Stimulated activated naive B cell treated with anti-CD40 and anti-IgM and Interleukin-4, amounts not matched to agents 10 μg/mL and 1 μg/mL and 100 μg/mL, for 72 hours (primary cell): ENCODE measurements at places on chromosomes 5 and 9.
A peak's percentile ranks its signal among the peaks of the same experiment; 100 is the strongest.

GRCh38 chr5:87229780-87230179, 37.9 kb upstream of the RASA1 start:
- no peak overlapping the region for H3K4me3 ChIP-seq
- no peaks in the 10 kb centered on the region for H3K36me3 ChIP-seq
- H3K4me1 ChIP-seq, result peaks cover 9% of the 10 kb centered on the region
- H3K27ac ChIP-seq, result no peak overlapping the region
- H3K27me3 ChIP-seq, result no peaks in the 10 kb centered on the region

- peaks cover 7% of the 10 kb centered on the region for H3K36me3 ChIP-seq
- no peaks in the 10 kb centered on the region for H3K27me3 ChIP-seq
- no peak overlapping the region for H3K4me3 ChIP-seq
- H3K27ac ChIP-seq, result peak overlapping the region; percentile 38
- DNase-seq, result peak; percentile 42
- peaks cover 18% of the 10 kb centered on the region for H3K4me1 ChIP-seq
These were observed 29.8 kb upstream of the HMCN2 start for GRCh38 chr9:130235558-130236435.

GRCh38 chr5:6737043-6737941, 24.1 kb downstream of the TENT4A start:
- no peaks in the 10 kb centered on the region for H3K27me3 ChIP-seq
- peaks cover 73% of the 10 kb centered on the region for H3K36me3 ChIP-seq
- peak overlapping the region; percentile 71 for H3K4me3 ChIP-seq
- DNase-seq, result peak; percentile 65
- H3K27ac ChIP-seq, result peak overlapping the region; percentile 93
- H3K4me1 ChIP-seq, result peaks cover 54% of the 10 kb centered on the region

DNA sequence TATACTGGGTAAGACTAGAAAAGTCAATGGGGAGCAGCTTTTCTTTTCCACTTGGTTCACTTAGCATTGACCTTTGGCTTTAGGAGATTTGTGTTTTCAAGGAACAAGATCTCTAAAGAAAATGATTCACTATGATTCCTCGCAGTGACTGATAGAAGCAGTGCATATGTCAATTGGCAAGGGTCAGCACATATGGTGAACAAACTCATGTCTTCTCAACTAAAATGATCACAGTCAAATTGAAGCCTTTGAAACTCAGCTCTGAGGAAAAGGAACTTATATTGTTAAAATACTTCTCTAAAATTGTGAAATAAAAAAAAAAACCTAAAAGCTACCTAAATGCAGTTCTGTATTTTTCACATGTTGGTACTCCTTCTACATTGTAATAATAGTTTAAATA, 43.2 kb upstream of the IL7R start:
- H3K36me3 ChIP-seq, result no peaks in the 10 kb centered on the region
- H3K27ac ChIP-seq, result no peak overlapping the region
- H3K27me3 ChIP-seq, result no peaks in the 10 kb centered on the region

GRCh38 chr9:34524349-34524748, 1.6 kb upstream of the ENHO start:
- no peak for DNase-seq
- H3K27me3 ChIP-seq, result peaks cover 30% of the 10 kb centered on the region
- no peaks in the 10 kb centered on the region for H3K36me3 ChIP-seq
- H3K4me3 ChIP-seq, result no peak overlapping the region
- H3K27ac ChIP-seq, result no peak overlapping the region
- peaks cover 8% of the 10 kb centered on the region for H3K4me1 ChIP-seq

GRCh38 chr5:76737846-76738245, 21.9 kb downstream of the F2R start:
- no peak overlapping the region for H3K4me3 ChIP-seq
- peaks cover 18% of the 10 kb centered on the region for H3K4me1 ChIP-seq
- H3K27me3 ChIP-seq, result peaks cover 4% of the 10 kb centered on the region

DNA sequence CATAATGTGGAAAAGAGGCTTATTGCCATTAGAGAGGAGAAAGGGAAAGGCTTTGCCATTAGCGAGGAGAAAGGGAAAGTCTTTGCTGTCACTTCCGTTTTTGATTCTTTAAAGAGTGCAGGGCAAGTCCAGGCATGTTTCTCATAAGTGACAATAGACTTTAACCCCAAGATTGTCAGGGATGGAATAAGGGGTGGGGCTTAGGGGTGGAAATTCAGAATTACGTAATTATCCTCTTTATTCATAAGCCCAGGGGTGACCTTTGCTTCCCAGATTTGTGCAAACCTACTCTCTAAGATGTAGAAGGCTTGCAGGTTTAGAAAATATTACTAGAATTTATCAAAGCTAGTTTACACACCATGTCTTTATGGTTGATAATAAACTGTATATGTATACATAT, 2.3 kb upstream of the PLK2 start:
- H3K27me3 ChIP-seq, result no peaks in the 10 kb centered on the region
- no peak overlapping the region for H3K4me3 ChIP-seq
- no peaks in the 10 kb centered on the region for H3K36me3 ChIP-seq
- H3K4me1 ChIP-seq, result peaks cover 13% of the 10 kb centered on the region
- DNase-seq, result no peak
- no peak overlapping the region for H3K27ac ChIP-seq

GRCh38 chr5:123046222-123046621, 9.7 kb upstream of the PPIC start:
- no peak overlapping the region for H3K27ac ChIP-seq
- no peak overlapping the region for H3K4me3 ChIP-seq
- no peaks in the 10 kb centered on the region for H3K4me1 ChIP-seq
- no peak for DNase-seq
- H3K27me3 ChIP-seq, result peaks cover 29% of the 10 kb centered on the region
- no peaks in the 10 kb centered on the region for H3K36me3 ChIP-seq

GRCh38 chr9:116576386-116576785, 110.7 kb upstream of the TRIM32 start:
- H3K36me3 ChIP-seq, result no peaks in the 10 kb centered on the region
- no peak overlapping the region for H3K4me3 ChIP-seq
- DNase-seq, result no peak
- H3K27me3 ChIP-seq, result no peaks in the 10 kb centered on the region
- no peak overlapping the region for H3K27ac ChIP-seq

DNA sequence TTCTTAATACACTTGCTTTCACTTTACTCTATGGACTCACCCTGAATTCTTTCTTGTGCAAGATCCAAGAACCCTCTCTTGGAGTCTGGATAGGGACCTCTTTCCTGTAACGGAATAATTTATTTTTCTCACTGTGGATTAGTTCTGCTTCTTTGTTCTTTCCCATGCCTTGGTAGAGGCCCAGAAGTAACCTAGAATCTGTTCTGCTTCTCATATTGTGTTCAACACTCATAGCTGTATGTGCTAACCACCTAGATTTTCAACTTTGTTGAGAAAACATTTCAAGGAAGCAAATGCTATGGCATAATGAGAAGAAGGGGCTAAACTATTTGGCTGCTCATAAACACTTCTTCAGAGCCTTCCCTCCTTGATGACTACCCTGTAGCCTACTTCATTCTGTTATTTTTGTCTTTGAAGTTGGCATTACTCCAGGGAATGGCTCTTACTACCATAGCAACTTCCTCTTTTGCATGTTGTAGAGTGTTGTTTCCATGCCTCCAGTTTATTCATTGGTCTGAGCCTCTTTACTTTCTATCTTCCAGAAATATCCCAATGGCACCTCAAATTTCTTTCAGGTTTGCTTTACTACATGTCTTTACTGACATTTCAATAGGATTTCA, 74.3 kb downstream of the KIAA0825 start:
- DNase-seq, result no peak
- no peaks in the 10 kb centered on the region for H3K27me3 ChIP-seq
- no peak overlapping the region for H3K4me3 ChIP-seq
- H3K4me1 ChIP-seq, result peaks cover 13% of the 10 kb centered on the region

- peak overlapping the region; percentile 25 for H3K27ac ChIP-seq
- H3K4me1 ChIP-seq, result peaks cover 7% of the 10 kb centered on the region
- DNase-seq, result no peak
- H3K36me3 ChIP-seq, result peaks cover 37% of the 10 kb centered on the region
These were observed 7.4 kb downstream of the NPR2 start for GRCh38 chr9:35798658-35799374.
